ENCODE measurements at places on chromosomes 6 and 20.

- peak; percentile 11 for DNase-seq
Observed at GRCh38 chr6:10338151-10338550, 76.7 kb downstream of the TFAP2A start.

DNA sequence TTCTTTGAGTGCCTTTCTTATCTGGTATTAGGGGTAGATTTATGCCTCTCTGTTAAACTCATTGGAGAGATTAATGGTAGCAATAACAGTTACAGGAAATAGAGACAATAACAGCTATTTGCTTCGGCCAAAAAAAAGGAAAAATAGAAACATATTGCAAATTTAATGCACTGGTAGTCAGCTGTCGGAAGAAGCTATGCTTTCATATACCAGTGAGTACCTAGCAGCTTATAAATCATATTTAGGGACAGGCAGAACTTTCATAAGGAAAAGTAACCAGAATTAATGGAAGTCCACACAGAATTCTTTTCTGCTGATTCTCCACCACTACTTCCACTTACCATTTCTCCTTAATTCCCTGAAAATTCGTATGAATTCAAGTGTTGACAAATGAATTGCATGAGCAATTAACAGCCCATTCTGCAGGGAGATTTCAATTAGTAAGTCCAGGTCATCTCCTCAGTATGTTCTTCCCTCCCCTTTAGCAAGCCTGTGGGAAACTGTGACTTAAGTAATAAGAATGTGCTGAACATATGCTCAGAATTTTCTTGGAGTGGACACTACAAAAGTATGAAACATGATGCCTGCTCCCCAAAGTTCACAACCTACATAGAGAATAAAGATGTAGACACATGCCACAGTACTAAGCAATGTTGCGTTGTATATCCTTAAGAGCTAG, 196.7 kb upstream of the KCNQ5 start:
- DNase-seq, result no peak

GRCh38 chr6:20271818-20272217, 59.5 kb upstream of the MBOAT1 start:
- DNase-seq, result no peak

DNA sequence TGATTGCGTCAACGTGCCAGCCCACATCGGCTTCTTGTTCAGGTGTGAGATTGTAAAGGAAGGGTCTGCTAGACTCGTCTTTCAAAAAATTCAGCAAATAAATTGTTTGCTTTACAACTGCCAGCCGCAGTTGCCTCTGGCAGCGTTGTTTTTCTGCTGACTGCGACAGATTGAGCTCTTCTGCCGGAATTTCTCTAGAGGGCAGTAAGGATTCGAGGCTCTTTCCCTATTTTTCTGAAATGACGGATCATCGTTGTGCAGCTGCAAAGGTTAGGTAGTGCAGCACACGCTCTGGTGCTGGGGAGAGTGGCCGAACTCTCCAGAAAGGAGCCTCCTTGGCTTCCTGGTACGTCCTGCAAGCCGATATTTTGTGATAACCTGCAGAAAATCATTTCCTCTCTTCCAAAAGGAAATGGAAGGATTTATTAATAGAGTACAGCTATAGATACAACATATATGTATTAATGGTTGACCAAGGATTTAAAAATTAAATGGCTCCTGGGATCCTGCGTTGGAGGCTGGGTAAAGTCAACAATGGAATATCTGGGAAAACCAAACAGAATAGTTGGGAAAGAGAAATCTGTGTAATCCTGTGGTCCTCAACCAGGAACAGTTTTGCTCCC, 121.9 kb upstream of the ZFP64 start:
- peak; percentile 78 for DNase-seq

DNA sequence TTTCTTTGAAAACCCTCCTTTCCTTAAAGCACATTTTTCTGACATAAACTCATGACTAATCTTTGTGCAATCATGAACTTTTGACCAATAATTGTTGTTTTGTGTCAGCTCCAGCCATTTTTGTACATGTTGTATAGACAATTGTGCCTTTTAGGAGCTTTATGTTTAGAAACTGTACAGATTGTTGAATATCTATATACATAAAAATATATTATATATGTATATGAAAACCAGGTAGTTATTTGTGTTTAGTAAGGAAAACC, 125.7 kb upstream of the EDN1 start:
- no peak for DNase-seq

GRCh38 chr20:10625641-10626040, 48.2 kb downstream of the JAG1 start:
- no peak for DNase-seq

DNA sequence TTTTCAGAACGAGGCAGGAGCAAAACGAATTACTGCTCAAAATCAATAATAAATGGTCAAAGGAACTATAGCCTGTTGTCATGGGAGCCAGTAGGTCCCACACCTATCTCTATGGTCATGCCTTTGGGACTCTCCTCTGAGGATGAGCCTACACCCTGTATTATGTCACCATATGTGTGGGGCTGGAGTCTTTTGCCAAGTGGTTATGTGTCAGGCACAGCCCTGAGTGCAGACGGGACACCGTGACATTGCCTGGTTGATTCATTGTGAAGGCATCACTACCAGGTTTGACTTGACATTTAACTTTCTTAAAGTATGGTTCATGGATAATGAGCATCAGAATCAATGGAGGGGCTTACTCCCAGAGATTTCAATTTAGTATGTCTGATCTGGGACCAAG, 23.6 kb downstream of the BMP6 start:
- DNase-seq, result no peak

DNA sequence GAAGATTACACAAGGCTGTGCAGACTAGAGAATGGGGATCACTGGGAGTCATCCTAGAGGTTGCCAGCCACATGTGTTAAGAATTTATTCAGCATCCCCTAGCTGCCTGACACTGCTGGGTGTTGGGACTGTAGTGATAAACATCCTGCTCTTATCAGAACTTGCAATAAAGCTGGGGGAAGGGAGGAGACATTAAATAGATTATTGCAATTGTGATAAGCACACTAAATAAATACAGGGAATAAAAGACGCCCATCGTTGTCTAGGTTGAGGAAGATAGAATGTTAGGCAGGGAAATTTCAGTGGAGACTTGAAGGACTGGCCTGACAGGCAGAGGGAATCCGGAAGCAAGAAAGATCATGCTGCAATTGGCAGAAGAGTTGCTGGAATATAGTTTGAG, 33.2 kb upstream of the TRAM2 start:
- no peak for DNase-seq

- no peak for DNase-seq
Observed at GRCh38 chr20:32249030-32249738, 28.3 kb upstream of the KIF3B start.

DNA sequence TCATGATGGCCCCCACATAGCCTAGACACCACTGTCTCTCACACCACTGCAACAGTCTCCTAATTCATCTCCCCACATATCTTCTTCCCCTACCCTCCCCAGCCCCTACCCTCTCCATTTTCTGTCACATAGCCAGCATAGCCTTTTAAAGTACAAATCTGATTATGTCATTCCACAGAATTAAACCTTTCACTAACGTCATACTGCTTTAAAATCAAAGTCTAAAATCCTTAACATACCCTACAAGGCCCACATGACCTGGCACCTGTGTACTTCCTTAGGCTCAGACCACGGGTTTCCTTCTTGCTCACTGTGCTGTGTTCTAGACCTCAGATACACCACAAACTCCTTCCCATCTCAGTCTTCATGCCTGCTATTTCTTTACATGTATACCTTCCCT, 5.9 kb downstream of the OSTM1 start:
- DNase-seq, result no peak

- no peak for DNase-seq
Observed at GRCh38 chr20:33836277-33836676, 25.1 kb downstream of the CHMP4B start.

GRCh38 chr6:90195094-90195829, 101.4 kb downstream of the BACH2 start:
- no peak for DNase-seq

DNA sequence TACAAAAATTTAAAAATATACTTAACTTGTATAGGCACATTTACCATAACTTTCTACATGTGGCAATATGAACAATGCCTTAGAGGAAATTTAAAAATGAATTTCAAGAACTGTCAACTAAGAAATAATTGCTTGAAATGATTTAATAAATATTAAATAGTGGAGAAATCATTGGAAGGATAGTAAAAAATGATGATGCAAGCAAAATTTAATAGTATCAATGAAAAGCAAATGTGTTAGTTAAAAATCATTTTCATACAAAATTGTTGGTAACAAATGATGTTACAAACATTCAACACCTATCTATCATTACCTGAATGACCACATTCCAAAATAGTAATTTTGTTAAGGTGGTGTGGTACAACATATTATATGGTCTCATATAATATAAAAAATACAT, 331.0 kb downstream of the HAO1 start:
- no peak for DNase-seq

- DNase-seq, result peak; percentile 41
Observed at GRCh38 chr20:4040283-4041179, 25.2 kb upstream of the RNF24 start.

DNA sequence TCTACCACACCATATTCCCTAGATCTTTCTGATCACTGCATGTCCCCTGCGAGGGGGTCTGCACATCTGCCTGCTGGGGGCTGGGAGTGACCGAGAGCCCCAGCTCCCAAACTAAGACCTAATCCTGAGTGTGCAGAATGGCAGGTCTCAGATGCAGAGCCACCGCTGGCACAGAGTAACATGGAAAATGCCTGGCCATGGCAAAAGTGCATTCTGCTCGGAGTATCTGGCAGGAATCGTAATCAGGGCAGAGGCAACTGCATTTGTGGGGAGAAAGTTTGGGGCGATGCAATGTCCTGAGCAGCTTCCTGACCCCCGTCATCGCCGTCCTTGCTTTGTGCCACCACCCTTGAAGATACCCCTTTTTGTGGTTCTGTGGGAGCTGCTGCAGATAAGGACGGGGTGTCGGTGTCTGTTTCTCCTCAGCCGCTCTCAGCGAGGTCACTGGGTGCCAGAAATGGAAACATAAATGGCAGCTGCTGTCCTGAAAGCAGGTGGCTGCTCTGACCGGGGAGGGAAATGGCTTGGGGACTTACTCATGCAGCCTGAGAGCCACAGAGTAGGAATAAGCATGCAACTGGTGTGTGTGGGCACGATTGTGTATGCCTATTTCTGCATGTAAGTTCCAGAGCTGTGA, 157.9 kb downstream of the LY86 start:
- DNase-seq, result no peak

- DNase-seq, result peak; percentile 70
Observed at GRCh38 chr6:116387374-116387773, 16.6 kb downstream of the DSE start.

DNA sequence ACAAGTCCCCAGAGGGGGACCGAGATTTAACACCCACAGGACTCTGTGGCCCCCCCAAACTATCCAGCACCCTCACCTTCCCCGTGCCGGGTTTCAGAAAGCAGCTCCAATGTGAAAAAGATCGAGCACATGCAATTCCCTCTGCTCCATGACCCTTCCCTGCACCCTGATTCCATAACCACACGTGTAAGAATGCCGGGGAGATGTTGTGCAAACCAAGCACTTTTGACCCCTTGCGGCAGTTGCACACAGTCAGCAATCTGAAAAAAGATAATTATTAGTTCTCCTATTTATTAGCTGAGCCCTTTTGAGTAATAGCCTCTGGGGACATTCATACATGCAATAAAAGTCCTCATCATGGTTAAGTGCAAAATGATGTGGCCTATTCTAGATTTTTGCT, 13.0 kb downstream of the FOXQ1 start:
- DNase-seq, result no peak

DNA sequence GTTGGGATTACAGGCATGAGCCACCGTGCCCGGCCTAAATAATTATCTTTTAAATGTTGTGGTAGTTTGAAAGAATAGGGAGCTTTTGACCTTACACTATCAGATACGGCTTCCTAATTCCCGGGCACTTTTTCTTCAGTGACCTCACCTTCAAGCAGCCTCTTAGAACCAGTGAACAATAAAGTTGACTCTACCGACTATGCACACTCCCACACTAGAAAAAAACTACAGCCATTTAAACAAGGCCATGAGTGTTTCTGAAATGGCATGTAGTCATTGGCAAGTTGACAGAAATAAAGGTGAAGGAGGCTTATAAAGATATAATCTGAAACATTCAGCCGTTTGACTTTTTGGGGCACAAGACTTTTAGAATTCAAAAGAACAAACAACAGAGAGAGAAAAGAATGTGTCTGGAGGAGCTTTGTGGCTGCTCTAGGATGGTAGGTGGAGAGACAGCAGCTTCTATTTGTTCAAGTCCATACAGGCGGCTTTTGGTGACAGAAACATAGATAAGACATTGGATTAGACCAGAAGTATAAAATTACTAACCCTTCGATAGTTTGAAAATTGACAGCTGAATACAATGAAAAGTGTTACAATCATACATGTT, 75.2 kb downstream of the GJA1 start:
- peak; percentile 6 for DNase-seq

DNA sequence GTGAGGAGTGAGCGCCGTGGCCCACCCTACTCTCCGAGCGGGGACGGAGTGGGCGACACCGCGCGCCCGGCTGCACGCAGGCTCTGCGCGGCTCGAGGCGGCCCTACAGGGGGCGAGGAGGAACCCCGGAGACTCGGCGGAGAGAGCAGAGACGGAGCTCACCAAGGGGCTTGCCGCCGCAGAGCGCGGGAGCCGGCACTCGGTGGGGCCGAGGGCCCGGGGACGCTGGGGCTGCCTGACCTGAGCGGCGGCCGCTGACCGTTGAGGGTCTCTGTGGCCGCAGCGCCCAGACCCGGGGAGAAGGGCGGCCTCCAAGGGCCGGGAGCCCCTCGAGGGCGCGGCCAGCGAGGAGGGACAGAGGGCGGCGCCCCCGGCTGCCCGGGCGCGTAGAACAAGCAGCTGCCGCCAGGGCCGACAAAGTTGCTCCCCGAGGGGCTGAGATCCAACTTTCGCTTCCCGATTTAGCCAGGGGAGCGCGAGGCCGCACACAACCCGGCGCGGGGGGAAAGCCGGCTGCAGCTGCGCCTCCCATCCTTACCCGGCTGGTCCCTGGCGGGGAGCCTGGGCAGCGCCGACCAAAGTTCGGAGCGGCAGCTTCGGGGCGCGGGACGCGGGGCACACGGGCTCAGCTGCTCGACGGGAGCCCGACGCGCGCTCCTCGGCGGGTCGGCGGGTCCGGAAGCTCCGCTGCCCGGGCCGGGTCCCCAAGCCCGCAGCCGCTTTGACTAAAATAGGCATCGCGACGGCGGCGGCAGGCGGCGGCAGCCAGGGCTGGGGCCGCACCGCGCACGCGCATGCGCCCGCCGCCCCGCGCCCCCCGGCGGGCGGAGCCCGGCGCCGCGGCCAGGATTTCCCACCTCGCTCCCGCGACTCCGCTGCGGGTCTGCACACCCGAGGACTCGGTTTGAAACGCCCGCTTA, 43.1 kb downstream of the POPDC3 start:
- peak; percentile 7 for DNase-seq

GRCh38 chr20:50850721-50851286, 55.9 kb downstream of the BCAS4 start:
- DNase-seq, result no peak

GRCh38 chr6:36609582-36609981, 15.4 kb downstream of the SRSF3 start:
- DNase-seq, result no peak

DNA sequence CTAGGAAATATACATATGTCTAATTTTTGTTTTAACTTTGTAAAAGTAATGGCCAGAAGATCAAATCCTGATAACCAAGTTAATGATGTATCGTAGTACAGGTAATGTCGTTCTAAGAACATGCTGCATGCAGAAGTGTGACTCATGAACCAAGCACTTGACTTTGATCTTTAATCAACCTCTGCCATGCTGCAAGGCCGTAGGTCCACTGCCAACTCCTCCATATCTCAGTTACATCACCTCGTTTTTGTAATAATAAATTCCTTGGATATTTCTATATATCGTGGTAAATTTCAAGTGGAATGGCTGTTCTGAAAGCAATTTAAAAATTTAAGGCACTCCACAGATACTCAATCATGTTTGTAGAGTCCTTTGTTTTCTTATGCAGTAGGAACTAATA, 771.7 kb downstream of the EPHA7 start:
- peak; percentile 3 for DNase-seq
